ENCODE measurements at places on chromosomes 3 and 15. TPM values are rescaled to one million over a fixed set of nuclear protein-coding genes. Genes with fewer than 3 reads are reported as not detected.
A peak's percentile ranks its signal among the peaks of the same experiment; 100 is the strongest.

GRCh38 chr3:61927332-61927731, 366.0 kb downstream of the PTPRG start:
- H3K4me3 ChIP-seq: no peak overlapping the region
- DNase-seq: peak; percentile 41
- peaks cover 11% of the 10 kb centered on the region for H3K4me1 ChIP-seq
- H3K36me3 ChIP-seq: no peaks in the 10 kb centered on the region
- no peak overlapping the region for H3K27ac ChIP-seq

The CRTAP gene
- 204 TPM for total RNA-seq

The TMEM212 gene
- total RNA-seq: not detected

The SV2B gene
- not detected for total RNA-seq

- no peaks in the 10 kb centered on the region for H3K36me3 ChIP-seq
- H3K4me3 ChIP-seq: no peak overlapping the region
- H3K27me3 ChIP-seq: peaks cover 16% of the 10 kb centered on the region
- DNase-seq: no peak
These were observed 2.0 kb downstream of the TMEM158 start for GRCh38 chr3:45223889-45224727.

GRCh38 chr3:177776661-177777101, 579.4 kb upstream of the TBL1XR1 start:
- H3K4me3 ChIP-seq: no peak overlapping the region
- peaks cover 13% of the 10 kb centered on the region for H3K4me1 ChIP-seq
- no peaks in the 10 kb centered on the region for H3K36me3 ChIP-seq
- H3K27ac ChIP-seq: no peak overlapping the region
- no peaks in the 10 kb centered on the region for H3K27me3 ChIP-seq

DNA sequence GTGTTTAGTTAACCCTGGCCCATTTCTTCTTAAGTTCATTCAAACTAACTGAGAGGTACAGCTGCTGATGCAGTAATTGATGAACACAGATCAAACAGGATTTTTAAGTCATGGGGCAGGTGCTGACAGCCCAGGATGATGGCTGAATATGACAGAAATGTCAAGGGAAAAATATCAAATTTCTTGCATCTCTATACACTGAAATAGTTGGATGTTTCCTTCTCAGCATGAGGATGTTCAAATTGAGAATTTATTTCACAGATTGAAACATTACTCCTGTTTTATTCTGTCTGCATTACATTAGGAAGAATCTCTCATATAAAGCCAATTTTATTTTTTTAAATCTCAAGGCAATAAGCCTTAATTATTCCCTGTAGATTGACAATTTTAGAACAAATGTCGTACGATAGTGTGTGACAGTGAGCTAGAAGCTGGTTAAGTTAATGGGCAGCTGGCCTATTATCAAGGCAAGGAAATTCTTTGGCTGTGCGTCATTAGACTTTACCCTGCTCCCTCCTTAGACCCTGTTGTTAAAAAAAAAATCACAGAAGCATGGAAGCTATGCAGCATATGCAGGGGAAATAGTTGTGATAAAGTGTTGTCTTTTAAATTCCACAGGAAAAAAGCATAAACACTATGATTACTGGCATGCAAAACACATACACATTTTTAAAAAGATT, 183.8 kb upstream of the KCNMB2 start:
- H3K27ac ChIP-seq: peak overlapping the region; percentile 89
- H3K4me1 ChIP-seq: peaks cover 21% of the 10 kb centered on the region
- DNase-seq: peak; percentile 90
- no peak overlapping the region for H3K4me3 ChIP-seq
- H3K27me3 ChIP-seq: no peaks in the 10 kb centered on the region
- H3K36me3 ChIP-seq: no peaks in the 10 kb centered on the region

DNA sequence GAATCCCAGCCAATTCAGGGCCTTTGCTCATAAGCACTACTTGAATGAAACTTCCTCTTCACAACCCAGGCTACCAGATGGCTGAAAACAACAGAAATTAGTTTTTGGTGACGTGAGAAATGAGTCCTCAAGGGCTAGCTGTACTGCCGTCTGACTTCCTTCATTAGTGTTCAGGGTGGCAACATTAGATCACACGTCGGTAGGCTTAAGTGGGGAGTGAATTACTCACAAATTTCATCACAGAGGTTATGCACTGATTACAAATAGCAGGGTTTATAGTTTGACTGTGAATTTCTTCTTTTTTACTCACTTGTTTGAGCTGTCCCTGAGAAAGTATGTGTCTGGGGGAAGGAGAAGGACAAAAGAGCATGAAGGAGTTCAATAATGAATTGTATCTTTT, 397.2 kb downstream of the GAP43 start:
- H3K27me3 ChIP-seq: no peaks in the 10 kb centered on the region
- no peaks in the 10 kb centered on the region for H3K36me3 ChIP-seq
- H3K4me1 ChIP-seq: no peaks in the 10 kb centered on the region

The GOLGA6L6 gene
- not detected for total RNA-seq

- no peaks in the 10 kb centered on the region for H3K36me3 ChIP-seq
- H3K4me1 ChIP-seq: no peaks in the 10 kb centered on the region
- H3K27ac ChIP-seq: no peak overlapping the region
- H3K4me3 ChIP-seq: no peak overlapping the region
These were observed 17.5 kb downstream of the CDIN1 start for GRCh38 chr15:36596915-36597314.

GRCh38 chr3:88882121-88882520, 225.3 kb upstream of the EPHA3 start:
- no peak for DNase-seq
- no peaks in the 10 kb centered on the region for H3K27me3 ChIP-seq
- no peak overlapping the region for H3K4me3 ChIP-seq
- H3K4me1 ChIP-seq: no peaks in the 10 kb centered on the region

DNA sequence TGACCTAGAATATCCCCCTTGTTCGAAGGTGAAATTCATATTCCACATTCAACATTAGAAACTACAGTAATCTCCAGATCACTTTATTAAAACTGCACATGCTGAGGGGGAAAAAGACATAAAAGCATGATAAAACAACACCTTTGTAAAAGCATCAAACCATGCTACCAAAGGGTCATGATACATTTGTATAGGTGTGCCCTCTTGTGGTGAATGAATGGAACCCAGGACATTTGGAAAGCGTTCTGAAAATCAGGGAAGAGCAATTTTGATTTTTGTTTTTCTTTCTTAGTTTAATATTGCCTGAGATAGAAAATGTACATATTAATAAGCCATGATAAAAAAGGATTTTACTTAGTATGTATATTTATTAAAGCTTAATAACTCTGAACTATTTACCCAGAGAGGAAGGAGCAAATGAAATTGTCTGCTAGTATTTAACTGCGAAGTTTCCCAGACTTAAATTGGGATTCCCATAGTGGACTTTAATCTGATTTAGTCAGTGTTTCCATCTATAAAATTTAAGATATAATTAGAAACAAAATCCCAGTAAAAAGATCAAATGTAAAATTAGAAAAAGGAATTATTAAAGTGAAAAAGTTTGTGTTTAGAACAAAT, 105.8 kb upstream of the ARL6 start:
- DNase-seq: peak; percentile 10
- H3K4me3 ChIP-seq: no peak overlapping the region
- no peaks in the 10 kb centered on the region for H3K27me3 ChIP-seq
- H3K27ac ChIP-seq: no peak overlapping the region
- no peaks in the 10 kb centered on the region for H3K4me1 ChIP-seq
- no peaks in the 10 kb centered on the region for H3K36me3 ChIP-seq
